Bronchial epithelial cell (primary cell): ENCODE measurements at places on chromosomes 2 and 18.

DNA sequence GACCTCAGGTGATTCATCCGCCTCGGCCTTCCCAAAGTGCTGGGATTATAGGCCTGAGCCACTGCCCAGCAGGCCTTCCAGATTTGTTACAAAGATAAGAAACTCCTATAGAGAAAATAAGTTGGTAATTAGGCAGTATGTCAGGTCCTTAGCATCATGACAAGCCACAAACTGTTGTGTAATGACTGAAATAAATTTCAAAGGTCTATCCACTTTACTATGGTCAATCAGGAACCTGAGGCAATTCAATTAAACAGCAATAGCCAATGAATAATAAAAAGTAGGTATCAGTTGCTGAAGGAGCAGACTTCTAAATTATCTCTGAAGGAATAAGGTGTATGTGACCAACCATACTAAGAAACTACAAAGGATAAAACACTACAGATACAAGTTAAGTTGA lies 62.4 kb upstream of the ATIC start:
- DNase-seq = no peak

- DNase-seq = no peak
These were observed 202.7 kb downstream of the NYAP2 start for GRCh38 chr2:225602205-225602604.

DNA sequence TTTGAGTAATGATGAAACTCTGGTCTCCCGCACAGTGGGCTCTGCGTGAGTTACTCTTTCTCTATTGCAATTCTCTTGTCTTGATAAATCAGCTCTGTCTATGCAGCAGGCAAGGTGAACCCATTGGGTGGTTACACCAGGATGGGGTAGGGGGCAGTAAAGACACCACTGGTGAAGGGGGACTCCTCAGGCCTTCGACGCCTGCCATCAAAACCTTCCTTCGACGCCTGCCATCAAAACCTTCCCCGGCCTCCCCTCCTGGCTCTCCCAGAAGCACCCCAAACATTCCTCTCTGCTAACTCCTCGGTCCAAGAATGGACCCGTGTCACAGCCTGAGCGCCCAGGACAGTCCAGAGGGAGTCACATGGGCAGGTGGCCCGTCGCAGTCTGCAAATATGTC lies 4.8 kb upstream of the STARD7 start:
- no peak for DNase-seq

GRCh38 chr2:215299337-215299859 lies 12.5 kb upstream of the ATIC start:
- no peak for DNase-seq

DNA sequence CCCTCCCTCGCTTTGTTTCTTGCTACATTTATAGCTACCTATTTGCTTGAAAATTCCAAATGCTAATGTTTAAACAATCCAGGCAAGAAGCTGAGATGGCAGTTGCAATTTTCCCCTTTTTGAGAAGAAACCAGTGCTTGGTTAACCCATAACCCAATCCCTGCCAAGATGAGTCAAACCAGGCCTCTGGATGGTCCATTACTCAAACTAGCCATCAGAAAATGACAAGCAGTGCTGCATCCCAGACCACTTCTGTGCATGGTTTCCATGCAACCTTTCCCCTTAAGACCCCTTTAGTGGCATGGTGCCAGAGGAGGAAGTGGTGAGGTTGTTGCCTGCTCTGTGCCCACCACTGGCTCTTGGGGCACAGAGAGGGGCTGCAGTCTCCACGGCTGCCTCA lies 131.2 kb upstream of the RMP24 start:
- no peak for DNase-seq

DNA sequence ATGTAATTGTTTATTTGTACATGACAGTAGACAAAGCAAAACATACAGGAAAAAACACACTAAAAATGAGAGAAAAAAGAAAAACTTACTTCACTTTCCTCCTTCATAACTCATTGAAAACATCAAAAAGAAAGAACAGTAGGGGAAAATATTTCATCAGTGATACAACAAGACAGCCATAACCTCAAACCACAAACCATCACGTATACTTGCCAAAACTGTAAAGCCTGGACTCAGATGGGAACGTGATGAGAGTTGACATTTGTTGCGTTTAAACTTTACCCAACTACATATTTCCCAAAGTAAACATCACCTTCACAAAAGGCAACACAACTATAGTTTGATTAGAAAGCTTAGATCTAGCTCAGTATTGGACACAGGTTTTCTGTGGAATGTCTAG lies 278.2 kb upstream of the COL3A1 start:
- peak; percentile 39 for DNase-seq

GRCh38 chr2:13858626-13859025 lies 773.9 kb upstream of the LRATD1 start:
- peak; percentile 15 for DNase-seq

GRCh38 chr2:82789851-82790205 lies 1669.3 kb downstream of the SUCLG1 start:
- DNase-seq = peak; percentile 3

DNA sequence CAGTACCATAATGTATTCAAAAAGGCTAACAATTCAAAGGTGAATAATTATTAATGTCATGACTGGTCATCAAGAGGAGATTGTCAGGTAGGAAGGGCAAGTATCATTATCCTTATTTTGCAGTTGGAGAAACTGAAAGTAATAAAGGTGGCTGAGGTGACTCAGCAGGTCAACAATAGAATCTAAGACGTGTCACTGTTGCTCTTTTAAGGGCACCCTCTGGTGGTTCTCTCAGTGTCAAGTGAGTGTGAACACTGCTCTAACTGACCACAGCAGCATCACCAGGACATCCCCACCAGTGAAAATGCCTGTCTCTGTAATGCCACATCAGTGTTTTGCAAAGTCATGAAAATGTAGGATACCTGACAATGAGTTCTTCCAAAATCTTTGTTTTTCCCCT lies 69.7 kb downstream of the DCC start:
- peak; percentile 8 for DNase-seq

GRCh38 chr18:42176599-42176998 lies 221.6 kb downstream of the PIK3C3 start:
- no peak for DNase-seq

GRCh38 chr2:104583811-104584210 lies 270.1 kb upstream of the POU3F3 start:
- no peak for DNase-seq

GRCh38 chr2:136767030-136767429 lies 1.7 kb downstream of the THSD7B start:
- DNase-seq = no peak

DNA sequence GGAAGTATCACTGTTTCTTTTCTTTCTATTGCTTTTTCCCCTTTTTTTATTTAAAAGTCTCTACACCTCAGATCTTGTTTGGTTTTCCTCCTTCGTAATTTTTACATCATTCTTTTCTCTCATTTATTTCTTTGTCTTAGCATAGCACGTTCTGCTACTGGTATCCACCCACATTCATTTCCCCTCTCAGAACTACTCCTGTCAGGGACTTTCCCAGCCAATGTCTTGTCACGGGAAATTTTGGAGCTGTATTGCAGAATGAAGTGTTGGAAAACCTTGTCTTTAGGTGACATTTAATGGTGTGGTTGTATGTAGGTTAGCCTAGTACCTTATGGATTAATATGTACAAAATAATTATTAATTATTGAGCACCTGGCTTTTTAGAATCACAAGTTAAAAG lies 34.0 kb downstream of the TTLL4 start:
- no peak for DNase-seq

DNA sequence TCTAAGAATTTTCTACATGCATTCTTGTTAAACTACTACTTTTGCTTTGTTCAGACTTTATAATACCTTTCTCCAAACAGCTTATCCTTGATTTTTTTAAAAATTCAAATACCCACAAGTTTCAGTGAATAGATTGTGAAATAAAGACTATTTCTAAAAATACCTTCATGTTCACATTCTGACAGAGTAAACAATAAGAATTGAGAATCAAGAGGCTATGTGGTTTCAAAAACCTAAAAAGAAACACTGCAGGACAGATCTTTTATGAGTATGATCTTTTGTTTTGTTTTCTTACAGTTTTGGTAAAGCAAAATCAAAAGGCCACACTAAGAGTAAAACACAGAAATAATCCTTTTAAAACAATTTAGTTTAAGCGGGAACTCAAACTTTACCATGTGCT lies 21.2 kb downstream of the ALS2 start:
- DNase-seq = no peak

DNA sequence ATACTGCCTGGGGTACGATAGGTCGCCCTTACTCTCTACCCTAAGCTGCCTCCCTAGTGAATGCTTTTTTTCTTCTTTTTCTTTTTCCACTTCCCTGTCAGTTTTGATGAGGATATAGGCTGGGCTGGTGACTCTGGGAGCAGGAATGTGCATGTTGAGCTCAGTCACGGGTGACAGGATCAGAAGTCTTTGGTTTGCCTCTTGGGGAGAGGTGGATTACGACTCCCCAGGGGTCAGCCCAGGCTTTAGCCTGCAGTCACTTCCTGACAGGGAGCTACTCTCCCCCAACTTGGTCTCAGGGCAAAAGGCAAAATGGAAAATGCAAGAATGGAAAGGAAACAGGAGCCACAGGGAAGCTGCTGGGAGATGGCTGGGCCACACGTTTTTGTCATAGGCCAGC lies 57.3 kb downstream of the THNSL2 start:
- peak; percentile 12 for DNase-seq

DNA sequence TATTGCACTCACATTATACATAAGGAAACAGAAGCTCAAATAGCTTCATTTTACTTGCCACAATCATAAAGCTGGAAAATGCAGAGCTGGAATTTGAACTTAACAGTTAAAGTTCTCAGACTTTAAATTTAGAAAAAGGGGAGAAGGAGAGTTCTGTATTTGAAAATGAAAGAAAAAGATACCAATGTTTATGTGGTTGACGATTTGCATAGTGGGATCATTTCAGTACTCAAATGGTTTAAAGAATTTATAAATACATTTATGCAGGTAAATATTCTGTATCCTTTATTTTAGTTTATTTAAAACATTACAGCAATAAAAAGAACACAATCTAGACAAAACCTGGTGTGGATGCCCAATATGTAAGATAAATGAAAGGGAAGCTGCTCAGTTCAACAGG lies 25.5 kb upstream of the STAT4 start:
- no peak for DNase-seq

GRCh38 chr2:181124497-181124896 lies 144.1 kb downstream of the UBE2E3 start:
- peak; percentile 39 for DNase-seq

- DNase-seq = no peak
These were observed 1668.2 kb upstream of the SLC39A10 start for GRCh38 chr2:193988784-193989183.

- peak; percentile 98 for DNase-seq
These were observed 87.8 kb downstream of the KCTD1 start for GRCh38 chr18:26460449-26461091.

DNA sequence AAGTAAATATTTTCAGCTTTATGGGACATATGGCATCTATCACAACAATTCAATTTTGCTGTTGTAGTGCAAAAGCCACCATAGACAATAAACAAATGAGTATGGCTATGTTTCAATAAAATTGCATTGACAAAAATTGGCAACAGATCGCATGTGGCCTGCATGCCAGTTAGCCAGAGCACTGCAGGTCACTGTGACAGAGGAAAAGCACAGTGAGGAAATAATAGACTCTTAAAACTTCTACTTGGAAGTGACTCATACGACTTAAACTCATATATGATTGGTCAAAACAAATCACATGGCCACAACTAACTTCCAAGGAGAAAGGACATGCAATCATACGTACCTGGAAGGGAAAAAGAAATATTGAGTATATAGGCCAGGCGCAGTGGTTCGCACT lies 44.4 kb downstream of the EXOC6B start:
- no peak for DNase-seq

- no peak for DNase-seq
These were observed 17.7 kb downstream of the SRSF7 start for GRCh38 chr2:38733300-38733971.

GRCh38 chr2:134943540-134943939 lies 24.9 kb downstream of the CCNT2 start:
- no peak for DNase-seq

- no peak for DNase-seq
These were observed 234.0 kb downstream of the HAUS1 start for GRCh38 chr18:46338205-46338604.

DNA sequence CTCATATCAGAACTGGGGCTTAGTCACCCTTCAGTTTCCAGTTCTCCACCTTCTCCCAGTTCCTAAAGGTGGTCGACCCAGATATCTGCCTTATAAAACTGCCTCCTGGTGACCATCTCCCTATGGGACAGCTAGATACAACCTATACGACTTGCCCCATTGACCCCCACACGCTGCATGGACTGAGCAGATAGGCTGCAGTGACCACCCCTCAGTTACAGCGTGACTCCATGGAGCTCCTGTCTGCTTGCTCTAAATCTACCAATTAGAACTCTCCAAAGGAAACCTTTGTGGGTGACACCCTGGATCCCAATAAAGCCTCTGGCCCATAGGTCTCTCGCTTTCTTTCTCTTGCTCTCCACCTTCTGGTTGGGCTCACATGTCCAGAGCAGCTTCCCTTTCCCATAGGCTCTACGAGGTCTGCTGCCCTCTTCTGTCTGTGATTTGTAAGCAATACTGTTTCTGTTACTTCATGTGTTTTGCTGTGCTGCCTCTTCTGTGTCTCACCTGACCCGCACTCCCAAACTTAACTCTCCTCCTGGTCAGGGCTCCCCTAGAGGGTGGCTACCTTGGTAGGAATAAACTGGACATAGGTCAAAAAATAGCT lies 971.3 kb upstream of the FAM98A start:
- peak; percentile 69 for DNase-seq

DNA sequence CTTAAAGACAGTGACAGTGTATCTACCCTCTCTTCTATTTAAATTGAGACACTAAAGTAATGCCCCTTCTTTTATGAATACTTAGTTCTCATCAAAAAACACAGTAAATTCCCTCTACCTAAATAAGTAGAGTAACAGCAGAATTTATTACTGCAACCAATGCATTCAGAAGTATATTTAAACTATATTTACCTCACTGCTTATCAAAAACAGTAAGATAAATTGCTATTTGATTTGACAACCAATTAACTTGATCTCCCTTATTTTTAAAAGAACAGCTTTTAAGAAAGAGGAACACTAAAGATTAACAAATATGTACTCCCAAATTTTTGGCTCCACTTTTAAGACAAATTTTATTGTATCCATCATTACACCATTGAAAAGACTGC lies 4.8 kb downstream of the SATB2 start:
- DNase-seq = no peak

GRCh38 chr2:127012868-127013267 lies 94.1 kb downstream of the BIN1 start:
- peak; percentile 45 for DNase-seq

DNA sequence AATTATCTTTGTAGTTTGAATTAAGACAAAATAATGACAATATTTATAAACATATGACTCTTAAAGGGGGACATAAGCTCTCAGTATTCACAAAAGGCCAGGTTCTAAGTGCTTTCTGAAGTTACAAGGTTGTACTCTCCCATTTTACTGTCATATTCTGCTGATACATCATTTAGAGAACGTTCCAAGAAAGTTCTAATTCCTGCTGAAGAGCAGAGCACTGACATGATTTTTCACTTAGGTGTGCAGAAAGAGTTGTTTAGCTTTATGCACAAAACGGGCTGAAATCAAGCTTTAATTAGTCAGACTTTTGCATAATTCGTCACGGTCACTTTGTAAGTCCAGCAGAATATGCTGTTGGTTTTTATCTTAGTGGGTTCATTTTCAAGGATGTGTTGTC lies 37.3 kb downstream of the ADAM23 start:
- no peak for DNase-seq

- no peak for DNase-seq
These were observed 266.4 kb downstream of the NAPG start for GRCh38 chr18:10792181-10792580.
